T-helper 9 cell (primary cell): ENCODE measurements at places on chromosomes 13 and 19.

DNA sequence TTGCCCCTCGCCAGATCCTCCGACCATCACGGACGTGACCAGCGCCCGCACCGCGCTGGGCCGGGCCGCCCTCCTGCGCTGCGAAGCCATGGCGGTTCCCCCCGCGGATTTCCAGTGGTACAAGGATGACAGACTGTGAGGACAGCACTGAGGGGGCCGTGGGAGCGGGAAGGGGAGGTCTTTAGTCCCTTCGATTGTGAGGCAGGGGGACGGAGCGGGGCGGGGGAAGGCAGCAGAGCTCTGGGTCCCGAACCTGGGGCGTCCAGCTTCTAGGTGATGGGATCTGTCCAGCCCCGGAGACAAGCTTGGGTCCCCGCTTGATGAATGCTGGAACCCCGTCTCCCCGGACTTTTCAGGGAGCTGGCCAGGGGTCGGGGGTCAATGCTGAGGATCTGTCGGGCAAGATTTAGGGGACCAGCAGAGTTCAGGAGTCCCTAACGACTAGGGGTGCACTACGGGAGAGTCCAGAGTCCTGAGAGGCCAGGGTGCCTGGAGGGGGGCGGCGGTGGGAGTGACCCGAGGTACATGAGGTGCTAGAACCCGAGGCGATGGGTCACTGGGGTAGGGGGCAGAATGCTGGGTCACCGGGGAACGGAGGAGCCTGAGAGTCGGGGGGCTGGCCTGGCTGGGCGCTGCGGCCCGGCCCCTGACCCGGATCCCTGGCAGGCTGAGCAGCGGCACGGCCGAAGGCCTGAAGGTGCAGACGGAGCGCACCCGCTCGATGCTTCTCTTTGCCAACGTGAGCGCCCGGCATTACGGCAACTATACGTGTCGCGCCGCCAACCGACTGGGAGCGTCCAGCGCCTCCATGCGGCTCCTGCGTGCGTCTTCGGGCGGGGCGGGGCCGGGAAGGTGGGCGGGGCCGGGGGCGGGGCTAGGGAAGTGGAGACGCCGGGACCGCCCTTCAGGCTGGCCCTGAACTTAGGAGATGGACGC is 14.6 kb downstream of the VSIG10L start:
- DNase-seq = peak; percentile 44

GRCh38 chr19:45528744-45529419 is 21.6 kb downstream of the VASP start:
- DNase-seq = no peak

DNA sequence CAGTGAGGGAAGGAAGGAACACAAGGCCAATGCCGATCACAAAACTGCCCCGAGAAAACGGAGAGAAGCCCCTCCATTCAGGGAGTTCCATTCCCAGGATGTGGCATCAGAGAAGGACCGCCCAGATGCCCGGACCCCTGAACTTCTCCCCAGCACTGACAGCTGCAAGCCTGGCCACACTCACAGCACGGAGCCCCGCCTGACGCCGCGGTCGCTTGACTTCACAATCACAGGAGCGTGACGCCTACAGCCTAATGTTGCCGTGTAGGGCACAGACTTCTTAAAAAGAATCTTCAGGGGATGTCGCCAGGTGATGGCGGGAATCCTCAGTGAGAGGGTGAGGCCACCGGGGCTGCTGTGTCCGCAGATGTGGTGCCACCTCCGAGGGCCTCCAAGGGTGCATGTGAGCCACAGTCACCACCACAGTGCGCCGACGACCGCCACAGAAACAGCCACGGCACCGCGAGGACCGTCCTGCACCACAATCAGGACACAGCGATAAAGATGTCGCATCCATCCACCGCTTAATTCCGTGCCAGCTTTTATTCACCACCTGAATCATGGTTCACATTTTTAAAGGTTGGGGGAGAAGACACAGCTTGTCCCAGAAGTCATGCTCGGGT is 77.2 kb downstream of the SPACA7 start:
- DNase-seq = no peak

DNA sequence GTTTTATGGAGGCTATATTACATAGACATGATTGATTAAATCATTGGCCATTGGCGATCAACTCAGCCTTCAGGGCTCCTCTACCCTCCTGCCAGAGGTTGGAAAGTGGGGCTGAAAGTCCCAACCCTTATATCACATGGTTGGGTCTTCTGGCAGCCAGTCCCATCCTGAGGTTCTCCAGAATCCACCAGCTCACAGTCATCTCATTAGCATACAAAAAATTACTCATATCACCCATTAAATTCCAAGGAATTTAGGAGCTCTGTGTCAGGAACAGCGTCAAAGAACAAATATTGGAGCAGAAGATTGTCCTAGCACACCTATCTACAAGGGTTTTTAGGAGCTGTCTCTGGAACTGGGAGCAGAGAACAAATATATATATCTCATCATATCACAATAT is 39.4 kb upstream of the FARP1 start:
- no peak for DNase-seq

GRCh38 chr19:47133021-47133471 is 2.4 kb downstream of the SAE1 start:
- DNase-seq = no peak

DNA sequence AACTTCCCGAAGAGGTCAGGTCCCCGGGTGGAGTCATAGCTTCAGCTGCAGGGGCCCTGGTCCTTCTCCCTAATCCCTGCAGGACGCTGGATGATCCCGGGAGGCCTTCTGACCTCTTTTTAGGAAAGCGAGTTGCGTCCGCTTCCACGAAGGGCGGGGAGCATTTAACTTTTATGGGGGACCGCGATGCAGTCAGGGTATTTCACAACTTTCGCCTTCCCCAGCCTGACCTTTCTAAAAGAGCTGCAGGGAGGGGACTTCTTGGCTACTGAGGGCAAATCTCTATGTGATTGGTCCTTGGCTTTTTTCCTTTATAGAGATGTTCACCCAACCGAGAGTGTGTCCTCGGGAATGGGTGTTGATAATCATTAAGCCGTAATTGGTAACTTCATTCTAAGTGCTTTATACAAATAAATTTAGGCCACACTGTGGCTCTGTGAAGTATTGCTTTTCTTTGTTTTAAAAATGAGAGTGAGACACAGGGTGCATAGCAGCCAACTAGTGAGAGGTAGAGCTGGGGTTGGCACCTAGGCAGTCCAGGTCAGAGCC is 778 bp downstream of the ZNF230 start:
- DNase-seq = no peak

- DNase-seq = no peak
These were observed 465.0 kb downstream of the SLITRK6 start for GRCh38 chr13:85334187-85334586.

- no peak for DNase-seq
These were observed 245.1 kb downstream of the KCTD12 start for GRCh38 chr13:76641056-76641455.

DNA sequence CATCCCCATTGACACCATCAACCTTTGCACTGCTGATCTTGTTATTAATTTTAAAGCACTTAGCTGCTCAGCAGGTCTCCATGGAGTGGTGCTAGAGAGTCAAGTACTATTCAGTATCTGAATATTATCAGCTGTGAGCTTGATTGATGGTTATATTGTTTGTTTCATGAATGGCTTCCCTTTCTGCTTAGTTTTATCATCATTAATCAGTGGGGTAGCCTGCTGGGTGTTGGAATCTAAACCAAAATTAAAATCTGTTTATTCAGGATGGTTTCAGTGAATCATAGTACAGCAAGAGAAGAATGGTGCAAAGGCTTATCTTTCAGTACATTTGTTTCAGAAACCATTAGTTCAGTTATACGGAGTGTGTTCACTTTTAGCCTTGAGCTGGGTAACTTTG is 42.5 kb upstream of the SCEL start:
- DNase-seq = no peak
